Activated T-cell treated with anti-CD3 and anti-CD28 coated beads, Interleukin-2, amount 50 U/mL, for 4 hours (primary cell): ENCODE measurements at places on chromosomes 16 and 17. TPM values are rescaled to one million over a fixed set of nuclear protein-coding genes. Genes with fewer than 3 reads are reported as not detected.

GRAP gene
- 6.8 TPM for total RNA-seq

DHRS7C gene
- not detected for total RNA-seq

KRT31 gene
- not detected for total RNA-seq

TBC1D3D gene
- 0.53 TPM for total RNA-seq

NOL11 gene
- 139 TPM for total RNA-seq
